ENCODE measurements at places on chromosomes 2 and 18.

DNA sequence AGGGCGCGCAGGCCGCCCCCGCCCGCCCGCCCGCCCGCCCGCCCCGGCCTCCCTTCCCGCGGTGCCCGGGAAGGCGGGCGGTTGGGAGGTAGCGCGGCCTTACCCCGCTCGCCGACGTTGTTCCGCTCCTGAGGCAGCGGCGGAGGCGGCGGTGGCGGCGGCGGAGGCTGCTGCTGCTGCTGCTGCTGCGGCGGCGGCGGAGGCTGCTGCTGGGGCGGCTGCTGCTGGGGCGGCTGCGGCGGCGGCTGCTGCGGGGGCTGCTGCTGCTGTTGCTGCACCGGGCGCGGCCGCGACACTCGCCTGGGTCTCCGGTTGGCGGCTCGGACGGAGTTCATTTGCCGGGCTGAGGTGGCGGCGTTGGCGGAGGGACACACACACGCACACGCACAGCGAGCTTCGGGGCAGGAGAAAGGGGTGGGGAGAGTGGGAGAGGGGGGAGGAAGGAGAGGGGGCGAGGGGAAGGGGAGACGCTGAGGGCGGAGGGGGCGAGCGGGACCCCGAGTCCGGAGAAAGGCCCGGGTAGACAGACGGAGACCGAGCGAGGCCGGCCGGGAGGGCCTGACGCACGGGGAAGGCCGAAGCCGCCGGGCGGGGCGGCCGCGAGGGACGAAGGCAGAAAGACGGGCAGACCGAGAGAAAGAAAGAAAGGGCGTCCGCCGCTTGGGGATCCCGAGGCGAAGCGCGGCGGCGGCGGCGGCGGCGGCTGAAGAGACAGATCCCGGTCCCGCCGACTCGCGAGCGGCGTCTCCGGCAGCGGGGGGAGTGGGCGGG, 727 bp downstream of the FBXO11 start:
- peak overlapping the region; percentile 83 for H3K4me3 ChIP-seq
- H3K36me3 ChIP-seq = peaks cover 17% of the 10 kb centered on the region
- peaks cover 44% of the 10 kb centered on the region for H3K4me1 ChIP-seq
- H3K27ac ChIP-seq = peak overlapping the region; percentile 95

DNA sequence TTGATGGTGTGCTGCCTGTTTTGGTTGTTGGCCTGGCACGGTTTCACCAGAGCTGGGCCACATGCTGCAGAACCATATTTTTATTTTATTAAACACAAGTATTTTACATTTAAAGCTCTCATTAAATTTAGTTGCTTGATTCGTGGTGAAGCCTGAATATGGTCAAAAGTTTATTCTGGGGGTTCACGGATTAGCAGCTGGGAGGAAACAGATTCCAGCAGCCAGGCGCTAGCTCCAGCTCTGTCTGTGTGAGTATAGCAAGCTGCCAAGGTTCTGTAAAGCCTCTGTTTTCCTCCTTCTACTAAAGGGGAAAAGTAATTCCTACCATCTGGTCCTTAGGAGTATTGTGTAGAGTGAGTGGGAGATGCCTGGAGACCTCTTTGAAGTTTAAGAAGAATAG, 22.5 kb downstream of the GATA6 start:
- peaks cover 8% of the 10 kb centered on the region for H3K27me3 ChIP-seq
- H3K4me3 ChIP-seq = no peak overlapping the region
- H3K36me3 ChIP-seq = no peaks in the 10 kb centered on the region
- H3K4me1 ChIP-seq = no peaks in the 10 kb centered on the region

GRCh38 chr2:139721411-139721995, 941.3 kb upstream of the NXPH2 start:
- no peaks in the 10 kb centered on the region for H3K27me3 ChIP-seq
- H3K27ac ChIP-seq = no peak overlapping the region
- H3K4me1 ChIP-seq = no peaks in the 10 kb centered on the region
- no peaks in the 10 kb centered on the region for H3K36me3 ChIP-seq

DNA sequence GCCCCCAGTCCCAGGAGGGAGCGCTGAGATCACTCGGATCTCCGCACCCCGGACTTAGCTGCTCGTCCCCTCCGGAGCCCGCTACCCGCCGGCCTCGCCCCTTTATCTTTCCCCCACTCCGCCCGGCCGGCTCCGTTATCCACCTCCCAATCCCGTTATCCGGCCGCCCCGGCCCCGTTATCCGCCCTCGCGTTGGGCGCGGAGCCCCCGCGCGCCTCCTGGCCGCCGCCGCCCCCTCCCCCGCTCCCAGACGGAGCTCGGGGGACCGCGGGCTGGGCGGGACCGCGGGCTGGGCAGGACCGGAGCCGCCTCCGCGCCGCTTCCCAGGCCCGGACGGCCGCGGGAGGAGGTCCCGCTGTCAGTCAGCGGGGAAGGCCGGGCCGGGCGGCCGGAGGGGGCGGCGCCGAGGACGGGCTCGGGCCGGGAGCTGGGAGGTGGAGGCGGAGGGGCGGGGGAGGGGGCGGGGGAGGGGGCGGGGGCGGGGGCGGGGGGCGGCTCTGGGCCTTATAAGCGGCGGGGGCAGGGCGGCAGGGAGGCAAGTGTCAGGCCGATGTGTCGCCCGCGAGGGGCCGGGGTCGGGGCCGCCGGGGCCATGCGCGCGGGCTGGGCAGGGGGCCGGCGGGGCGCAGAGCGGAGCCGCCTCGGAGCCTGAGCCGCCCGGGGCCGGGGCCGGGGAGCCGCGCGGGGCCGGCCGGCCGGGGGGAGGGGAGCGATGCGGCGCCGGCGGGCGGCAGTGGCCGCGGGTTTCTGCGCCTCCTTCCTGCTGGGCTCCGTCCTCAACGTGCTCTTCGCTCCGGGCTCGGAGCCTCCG, at the start of gene PKDCC:
Gene PKDCC (plus strand): TSS at position 534 of the 811 bp plus-strand sequence. CDS start 179 bp downstream, at position 713.
- no peaks in the 10 kb centered on the region for H3K36me3 ChIP-seq
- H3K27ac ChIP-seq = no peak within 1 kb of the TSS
- peaks cover 62% of the 10 kb centered on the region for H3K27me3 ChIP-seq
- peak within 1 kb of the TSS; percentile 30 for H3K4me3 ChIP-seq
- peaks cover 3% of the 10 kb centered on the region for H3K4me1 ChIP-seq
- no peak for DNase-seq

DNA sequence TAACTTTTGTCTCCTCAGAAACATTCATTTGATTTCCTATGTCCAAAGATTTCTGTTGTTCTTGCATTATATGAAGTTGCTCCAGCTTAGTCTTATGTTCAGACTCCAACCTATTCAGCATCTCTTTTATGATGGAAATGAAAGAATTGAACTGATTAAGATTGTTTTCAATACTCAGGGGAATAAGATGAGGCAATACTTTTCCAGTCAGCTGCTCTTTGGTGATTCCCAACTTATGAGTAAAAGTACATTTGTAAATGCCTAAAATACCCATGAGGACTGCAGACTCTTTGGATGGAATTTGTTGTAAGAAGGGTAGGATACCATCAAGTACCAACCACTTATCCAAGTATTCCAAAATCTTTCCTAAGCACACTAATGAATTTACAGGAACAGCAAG, 39.8 kb downstream of the TRAK2 start:
- no peaks in the 10 kb centered on the region for H3K27me3 ChIP-seq
- no peak for DNase-seq
- H3K36me3 ChIP-seq = peaks cover 31% of the 10 kb centered on the region
- peaks cover 14% of the 10 kb centered on the region for H3K4me1 ChIP-seq
- no peak overlapping the region for H3K27ac ChIP-seq
- H3K4me3 ChIP-seq = no peak overlapping the region

GRCh38 chr2:44740678-44741077, 200.8 kb upstream of the SIX3 start:
- H3K4me3 ChIP-seq = no peak overlapping the region
- no peaks in the 10 kb centered on the region for H3K27me3 ChIP-seq
- no peaks in the 10 kb centered on the region for H3K4me1 ChIP-seq

GRCh38 chr2:230583581-230583980, 129.1 kb upstream of the CAB39 start:
- H3K27ac ChIP-seq = peak overlapping the region; percentile 45
- no peaks in the 10 kb centered on the region for H3K27me3 ChIP-seq
- no peak for DNase-seq
- H3K4me1 ChIP-seq = peaks cover 25% of the 10 kb centered on the region

GRCh38 chr18:67476585-67476984, 39.9 kb downstream of the DSEL start:
- no peaks in the 10 kb centered on the region for H3K4me1 ChIP-seq
- no peak for DNase-seq
- H3K27ac ChIP-seq = no peak overlapping the region
- no peaks in the 10 kb centered on the region for H3K27me3 ChIP-seq

- H3K36me3 ChIP-seq = peaks cover 12% of the 10 kb centered on the region
- H3K27me3 ChIP-seq = peaks cover 3% of the 10 kb centered on the region
- no peak for DNase-seq
- peaks cover 11% of the 10 kb centered on the region for H3K4me1 ChIP-seq
- peak overlapping the region; percentile 83 for H3K4me3 ChIP-seq
Measured at GRCh38 chr2:42569883-42570282, 1.5 kb downstream of the MTA3 start.

GRCh38 chr2:171389780-171390179, 44.0 kb downstream of the METTL8 start:
- peaks cover 23% of the 10 kb centered on the region for H3K4me1 ChIP-seq
- DNase-seq = no peak
- H3K27ac ChIP-seq = no peak overlapping the region
- peaks cover 7% of the 10 kb centered on the region for H3K36me3 ChIP-seq
- no peaks in the 10 kb centered on the region for H3K27me3 ChIP-seq
- no peak overlapping the region for H3K4me3 ChIP-seq

DNA sequence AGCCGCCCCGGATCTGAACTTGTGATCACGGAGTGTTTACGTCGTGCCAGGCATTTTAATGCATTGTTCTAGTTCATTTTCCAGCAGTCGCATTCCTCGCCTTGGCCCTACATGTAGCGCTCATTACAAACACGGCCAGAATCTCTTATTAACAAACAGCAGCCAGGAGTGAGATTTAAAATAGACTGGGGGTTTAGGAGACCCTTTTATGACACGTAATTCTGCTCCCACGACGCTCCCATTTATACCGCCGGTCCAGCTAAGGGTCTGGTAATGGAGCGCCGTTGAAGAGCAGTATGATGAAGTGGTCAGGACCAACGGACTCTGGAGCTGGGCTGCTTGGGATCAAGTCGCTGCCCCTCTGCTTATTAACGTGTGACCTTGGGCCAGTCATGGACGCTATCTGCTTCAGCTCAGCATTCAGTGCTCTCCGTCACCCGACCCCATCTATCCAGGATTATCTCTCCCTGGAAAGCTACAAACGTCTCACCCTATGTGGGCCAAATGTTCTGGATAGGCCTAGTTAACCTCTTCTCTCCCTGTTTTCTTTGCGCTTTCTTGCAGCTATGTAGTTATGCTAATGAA, 745 bp downstream of the MSH2 start:
- peak overlapping the region; percentile 82 for H3K27ac ChIP-seq
- peaks cover 41% of the 10 kb centered on the region for H3K36me3 ChIP-seq
- H3K4me1 ChIP-seq = peaks cover 40% of the 10 kb centered on the region
- DNase-seq = no peak

DNA sequence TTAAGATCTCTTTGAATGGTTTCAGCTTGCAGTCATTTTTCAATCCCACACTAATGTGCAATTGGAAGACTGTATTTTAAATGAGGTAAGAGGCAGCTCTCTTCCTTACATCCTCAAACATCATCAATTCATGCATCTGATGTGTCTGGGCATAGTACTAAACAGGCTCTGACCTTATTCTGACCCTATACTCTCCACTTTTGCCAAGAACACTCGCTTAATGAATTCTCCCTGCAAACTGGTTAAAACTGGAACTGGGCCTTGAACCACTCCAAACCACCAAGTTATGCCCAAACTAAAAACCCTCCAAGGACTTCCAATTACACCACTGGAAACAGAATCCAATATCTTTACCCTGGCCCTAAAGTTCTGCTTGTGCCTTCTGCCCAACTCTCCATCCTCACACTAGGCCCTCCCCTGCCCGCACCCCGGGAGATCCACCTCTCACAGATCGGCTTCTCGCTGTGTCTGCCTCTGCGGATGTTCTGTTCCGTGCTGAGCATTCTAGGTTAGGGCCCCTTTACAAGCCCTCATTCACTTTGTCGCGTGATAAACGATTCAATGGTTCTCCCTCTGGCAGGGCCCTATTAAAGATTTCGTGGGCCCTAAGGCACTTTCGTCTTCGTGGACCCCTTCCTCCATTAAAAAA, 1.2 kb downstream of the M1AP start:
- no peak overlapping the region for H3K27ac ChIP-seq
- peaks cover 20% of the 10 kb centered on the region for H3K27me3 ChIP-seq
- no peaks in the 10 kb centered on the region for H3K36me3 ChIP-seq
- H3K4me1 ChIP-seq = peaks cover 1% of the 10 kb centered on the region

DNA sequence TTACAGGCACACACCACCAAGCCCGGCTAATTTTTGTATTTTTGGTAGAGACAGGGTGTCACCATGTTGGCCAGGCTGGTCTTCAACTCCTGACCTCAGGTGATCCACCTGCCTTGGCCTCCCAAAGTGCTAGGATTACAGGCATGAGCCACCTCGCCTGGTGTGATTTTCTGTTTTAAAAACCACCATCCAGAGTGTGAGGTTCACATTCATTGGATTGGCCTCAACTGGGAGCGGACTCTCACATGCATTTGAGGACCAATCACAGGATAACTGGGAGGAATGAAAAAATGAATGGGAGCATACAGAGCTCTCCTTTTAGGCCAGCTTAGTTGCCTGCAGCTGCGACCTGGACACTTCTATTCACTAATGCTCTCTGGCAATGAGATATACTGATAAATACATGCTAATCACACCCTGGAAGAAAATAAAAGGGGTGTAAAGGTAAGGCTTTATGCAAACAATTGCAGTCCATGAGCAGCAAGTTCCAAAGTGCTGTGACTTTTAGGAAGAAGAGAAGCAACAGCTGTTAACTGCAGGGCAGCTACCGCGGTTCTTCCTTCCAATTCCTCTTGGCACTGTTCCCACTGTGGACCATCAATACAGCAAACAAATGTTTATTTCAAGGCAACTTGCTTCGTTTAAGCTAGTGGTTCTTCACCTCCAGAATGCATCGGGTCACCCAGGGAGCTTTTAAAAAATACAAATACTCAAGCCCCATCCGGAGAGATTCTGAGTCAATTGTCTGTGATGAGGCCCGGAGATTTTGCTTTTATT, 49.5 kb upstream of the FZD5 start:
- H3K36me3 ChIP-seq = no peaks in the 10 kb centered on the region
- no peak for DNase-seq
- H3K4me1 ChIP-seq = no peaks in the 10 kb centered on the region
- no peak overlapping the region for H3K4me3 ChIP-seq
- no peak overlapping the region for H3K27ac ChIP-seq

DNA sequence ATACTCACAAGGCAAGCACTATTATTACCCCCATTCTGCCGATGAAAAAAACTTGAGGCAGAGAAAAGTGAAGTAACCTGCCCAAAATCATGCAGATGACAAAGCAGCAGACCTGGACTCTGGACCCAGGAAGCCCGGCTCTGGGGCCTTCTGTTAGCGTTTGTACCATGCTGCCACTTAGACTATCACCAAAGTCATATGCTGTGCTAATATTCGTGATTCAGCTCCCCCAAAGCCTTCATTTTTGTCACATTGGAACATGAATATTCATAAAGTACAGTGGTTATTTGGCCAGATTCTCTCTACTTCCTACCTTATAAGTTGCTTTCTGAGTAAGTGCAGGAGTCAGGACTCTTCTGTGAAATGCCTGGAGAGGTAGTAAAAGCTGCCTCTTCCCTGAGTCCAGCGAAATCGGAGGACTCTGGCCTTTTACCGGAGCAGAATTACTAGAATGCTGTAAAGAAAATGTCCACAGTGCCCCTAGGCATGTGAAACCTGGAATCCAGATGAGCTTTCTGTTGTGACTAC, 86.7 kb downstream of the FTCDNL1 start:
- H3K27me3 ChIP-seq = no peaks in the 10 kb centered on the region
- DNase-seq = no peak
- H3K4me1 ChIP-seq = no peaks in the 10 kb centered on the region

GRCh38 chr2:20992201-20992711, 51.6 kb downstream of the APOB start:
- H3K36me3 ChIP-seq = no peaks in the 10 kb centered on the region
- H3K27ac ChIP-seq = no peak overlapping the region
- no peaks in the 10 kb centered on the region for H3K4me1 ChIP-seq
- DNase-seq = no peak
- H3K27me3 ChIP-seq = no peaks in the 10 kb centered on the region
- no peak overlapping the region for H3K4me3 ChIP-seq

GRCh38 chr2:102839668-102840388, 78.0 kb downstream of the TMEM182 start:
- no peaks in the 10 kb centered on the region for H3K27me3 ChIP-seq

All from activated CD4-positive, alpha-beta memory T cell treated with anti-CD3 and anti-CD28 coated beads, Interleukin-2, amount 10 ng/mL, durations not matched to agents 7 days and 5 days (primary cell).